ENCODE measurements at places on chromosomes 13 and 19.
A peak's percentile ranks its signal among the peaks of the same experiment; 100 is the strongest.

- DNase-seq, result no peak
Measured at GRCh38 chr13:103403148-103403740, 337.0 kb upstream of the SLC10A2 start.

DNA sequence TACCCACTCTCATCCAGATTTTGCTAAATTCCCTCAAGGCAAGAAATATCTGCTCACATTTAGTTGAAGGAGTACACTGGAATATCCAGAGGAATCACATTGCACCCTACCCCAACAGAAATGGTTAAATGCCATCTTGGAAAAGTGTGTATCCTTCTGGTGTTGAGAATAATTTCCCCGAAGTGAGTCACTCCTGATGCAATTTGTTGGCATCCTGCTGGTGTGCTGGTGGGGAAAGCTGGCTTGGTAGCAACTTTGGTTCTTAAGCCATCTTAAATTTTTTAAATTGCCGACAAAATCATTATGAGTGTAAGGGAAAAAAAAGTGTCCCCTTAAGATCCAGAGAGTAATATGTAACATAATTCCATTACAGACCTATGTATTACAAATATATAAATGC is 337.3 kb upstream of the DACH1 start:
- no peak for DNase-seq

- no peak for DNase-seq
Measured at GRCh38 chr13:84481958-84482357, 599.7 kb upstream of the SLITRK1 start.

GRCh38 chr13:30895773-30896172 is 10.3 kb upstream of the MEDAG start:
- no peak for DNase-seq

GRCh38 chr13:46324976-46325375 is 62.1 kb downstream of the RUBCNL start:
- DNase-seq, result no peak

DNA sequence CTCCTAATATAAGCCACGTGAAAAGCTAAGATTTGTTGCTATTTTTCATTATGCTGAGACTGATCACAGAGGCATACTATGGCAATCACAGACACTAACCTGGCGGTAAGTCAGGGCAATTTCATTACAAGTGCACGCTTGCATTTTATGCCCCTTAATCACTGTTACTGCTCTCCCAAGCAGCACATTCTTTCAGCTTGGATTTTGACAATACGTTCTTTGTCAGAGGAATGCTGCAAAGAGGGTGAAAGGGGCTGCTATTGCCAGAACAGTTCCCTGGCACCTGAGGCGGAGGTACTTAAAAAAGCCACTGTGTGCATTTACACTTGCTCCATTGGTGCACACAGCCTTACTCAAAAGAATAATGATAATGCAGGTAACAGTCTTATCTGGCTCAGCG is 346.6 kb downstream of the RFC3 start:
- DNase-seq, result no peak

DNA sequence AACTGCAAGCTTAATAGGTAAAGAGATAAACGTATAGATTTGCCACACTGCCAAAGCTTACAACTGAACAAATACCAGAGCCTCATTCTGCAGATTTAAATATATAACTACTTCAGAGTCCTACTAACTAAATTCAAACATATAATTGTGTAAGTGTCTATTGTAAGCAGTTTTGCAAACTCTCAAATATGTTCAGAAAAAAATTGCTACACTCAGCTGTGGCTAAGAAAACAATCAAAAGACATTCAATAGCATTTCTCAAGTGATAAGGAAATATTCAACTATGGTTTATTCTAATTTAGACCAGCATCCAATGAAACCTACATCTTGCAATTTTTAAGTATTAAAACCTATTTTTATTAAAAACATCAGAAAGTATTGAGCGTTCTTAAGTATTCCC is 202.4 kb downstream of the KCTD12 start:
- no peak for DNase-seq

DNA sequence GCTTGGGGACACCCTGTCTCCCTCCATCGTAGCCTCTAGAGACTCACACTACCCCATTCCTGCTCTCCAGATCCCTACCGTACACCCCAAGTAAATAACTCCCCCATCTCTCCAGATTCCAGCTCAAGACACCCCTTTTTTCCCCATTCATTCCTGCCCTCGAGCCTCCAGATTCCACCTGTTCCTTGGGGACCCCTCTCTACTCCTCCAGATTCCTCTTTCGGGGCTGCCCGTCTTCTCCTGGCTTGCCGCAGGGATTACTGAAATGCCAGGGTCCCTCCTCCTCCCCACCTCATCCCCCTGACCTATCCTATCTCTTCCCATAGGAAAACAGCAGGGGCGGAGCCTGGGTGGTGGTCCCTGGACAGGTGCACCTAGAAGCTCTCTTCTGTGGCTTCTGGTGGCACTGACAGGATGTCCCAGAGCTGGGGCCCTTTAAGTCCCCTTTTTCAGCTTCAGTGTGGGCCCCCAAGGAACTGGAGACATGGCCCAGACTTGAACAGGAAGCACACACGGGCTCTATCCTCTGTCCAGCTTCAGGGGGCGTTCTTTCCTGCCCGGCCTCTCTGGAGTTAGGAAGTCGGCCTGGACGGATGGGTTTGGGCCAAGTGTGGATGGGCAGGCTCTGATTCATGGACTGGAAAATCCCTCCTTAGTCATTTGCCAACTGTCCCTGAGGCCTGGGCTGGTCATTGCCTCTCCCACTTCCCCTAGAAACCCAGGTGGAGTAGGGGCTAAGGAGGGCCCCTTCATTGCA is 1.2 kb downstream of the ZSWIM4 start:
- peak; percentile 46 for DNase-seq

- DNase-seq, result no peak
Measured at GRCh38 chr13:78129823-78130222, 211.2 kb upstream of the EDNRB start.

GRCh38 chr13:44489751-44490150 is 86.4 kb downstream of the TSC22D1 start:
- DNase-seq, result no peak

GRCh38 chr13:30234619-30235162 is 72.7 kb downstream of the KATNAL1 start:
- DNase-seq, result no peak

GRCh38 chr19:2549701-2550191 is 73.8 kb downstream of the GADD45B start:
- no peak for DNase-seq

DNA sequence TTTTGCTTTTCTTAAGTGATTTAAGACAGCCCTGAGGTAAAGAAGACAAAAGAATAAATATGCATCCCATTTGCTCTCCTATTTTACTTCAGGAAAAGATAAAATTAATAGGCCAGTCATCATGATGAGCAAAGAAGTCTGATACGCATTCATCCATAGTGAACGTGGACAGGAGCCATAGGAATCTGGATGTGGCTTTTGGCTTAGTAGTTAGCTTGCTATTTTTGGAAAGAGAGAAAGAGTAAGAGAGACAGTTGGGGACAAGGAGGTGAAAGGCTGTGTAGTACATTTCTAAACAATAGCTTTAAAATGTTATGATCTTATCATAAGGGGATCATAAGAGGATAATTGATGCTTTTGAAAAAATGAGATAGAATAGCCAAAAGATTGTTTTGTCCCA is 545.2 kb downstream of the IRS2 start:
- no peak for DNase-seq

DNA sequence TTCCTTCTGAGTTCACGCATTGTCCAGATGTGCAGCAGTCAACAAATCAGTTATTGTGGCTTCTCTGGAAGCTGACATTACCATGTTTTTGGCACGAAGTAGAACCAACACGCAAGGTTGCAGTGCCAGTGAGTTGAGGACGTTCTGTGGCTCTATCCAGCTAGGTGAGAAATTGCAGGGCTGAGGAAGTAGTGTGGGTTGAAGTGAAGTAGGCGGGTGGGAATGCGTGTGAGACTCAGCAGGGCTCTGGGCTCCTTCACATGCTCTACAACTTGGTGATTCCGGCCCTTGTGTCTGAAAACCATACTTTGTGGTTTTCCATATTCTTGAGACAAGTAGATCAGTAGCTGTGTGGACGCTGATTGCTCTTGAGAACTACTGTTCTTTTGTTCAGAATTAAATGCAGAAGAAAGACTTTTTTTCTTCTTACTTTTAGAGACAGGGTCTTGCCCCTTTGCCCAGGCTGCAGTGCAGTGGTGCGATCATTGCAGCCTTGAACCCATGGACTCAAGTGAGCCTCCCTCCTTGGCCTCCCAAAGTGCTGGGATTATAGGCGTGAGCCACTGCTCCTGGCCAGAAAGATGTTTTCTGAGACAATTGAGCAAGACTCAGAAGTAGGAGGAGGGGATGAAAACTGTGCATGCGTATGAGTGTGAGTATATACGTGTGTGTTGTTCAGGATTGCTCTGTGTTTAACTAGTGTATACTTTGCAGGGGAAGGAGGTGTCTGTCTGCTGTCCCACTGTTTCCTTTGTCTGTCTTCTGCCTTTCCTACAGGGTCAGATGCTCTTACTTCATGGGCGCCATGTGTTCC is 46.2 kb downstream of the GATAD2A start:
- peak; percentile 51 for DNase-seq

GRCh38 chr19:57245066-57245465 is 4.6 kb downstream of the ZNF805 start:
- no peak for DNase-seq

- DNase-seq, result no peak
Measured at GRCh38 chr13:90806892-90807291, 540.6 kb upstream of the MIR17HG start.

DNA sequence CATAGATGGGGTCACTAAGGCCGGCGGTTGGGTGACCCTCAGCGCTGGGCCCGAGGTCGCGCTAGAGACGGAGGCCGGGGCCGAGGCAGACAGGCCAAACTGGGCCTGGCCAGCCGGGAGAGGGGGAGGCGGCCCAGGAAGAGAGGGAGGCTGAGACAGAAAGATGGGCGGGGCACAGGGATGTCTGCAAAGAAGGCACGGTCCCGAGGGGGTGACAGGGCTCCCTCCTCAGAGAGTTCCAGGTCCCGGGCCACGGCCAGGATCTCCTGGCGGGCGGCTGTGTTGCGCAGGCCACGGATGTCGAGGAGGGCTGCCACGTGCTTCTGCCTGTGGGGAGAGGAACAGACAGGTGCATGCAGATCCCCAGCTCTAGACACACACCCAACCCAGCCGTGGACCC is 32.2 kb downstream of the EXOC3L2 start:
- no peak for DNase-seq

- peak; percentile 59 for DNase-seq
Measured at GRCh38 chr19:58229255-58229639, 533 bp downstream of the ZNF544 start.

DNA sequence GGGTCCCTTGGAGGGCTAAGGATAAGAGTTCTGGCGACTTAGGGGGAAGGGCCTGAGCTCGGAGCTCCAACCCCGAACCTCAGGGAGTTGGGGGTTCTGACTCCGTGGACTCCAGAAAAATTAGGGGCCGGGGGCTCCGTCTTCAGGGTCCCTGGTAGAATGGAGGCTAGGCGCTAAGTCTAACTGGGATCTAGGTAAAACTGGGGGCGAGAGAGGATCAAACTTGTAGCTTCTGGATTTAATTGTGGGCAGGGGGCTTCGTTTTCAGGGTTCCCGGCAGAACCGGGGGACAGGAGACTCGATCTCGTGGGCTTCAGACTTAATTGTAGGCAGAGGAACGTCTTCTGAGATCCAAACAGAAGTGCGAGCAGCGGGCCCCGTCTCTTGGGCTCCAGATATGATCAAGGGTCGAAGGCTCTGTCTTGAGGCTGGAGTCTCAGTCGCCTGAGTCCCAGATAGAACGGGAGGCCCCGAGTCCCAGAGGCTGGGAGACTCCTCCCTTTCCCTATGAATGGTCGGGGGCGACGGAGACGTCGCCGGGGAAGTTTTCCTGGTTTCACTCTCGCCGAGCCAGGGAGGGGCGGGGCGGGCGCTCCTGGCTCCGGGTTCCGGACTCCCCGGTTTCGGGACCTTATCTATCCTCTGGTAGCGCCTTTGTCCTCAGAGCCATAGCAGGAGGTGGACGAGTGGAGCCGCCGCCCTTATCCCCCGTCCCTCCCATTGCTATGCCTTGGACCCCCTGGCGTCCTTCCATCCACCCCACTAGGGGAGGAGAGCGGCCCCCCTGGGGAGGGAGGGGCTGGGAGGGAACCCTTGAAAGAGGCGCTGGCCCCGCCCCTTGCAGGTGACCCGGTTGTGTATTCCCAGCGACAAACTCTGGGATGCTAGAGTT is 1.3 kb downstream of the NECTIN2 start:
- peak; percentile 18 for DNase-seq

- peak; percentile 72 for DNase-seq
Measured at GRCh38 chr19:19385896-19386869, 19.3 kb upstream of the GATAD2A start.

DNA sequence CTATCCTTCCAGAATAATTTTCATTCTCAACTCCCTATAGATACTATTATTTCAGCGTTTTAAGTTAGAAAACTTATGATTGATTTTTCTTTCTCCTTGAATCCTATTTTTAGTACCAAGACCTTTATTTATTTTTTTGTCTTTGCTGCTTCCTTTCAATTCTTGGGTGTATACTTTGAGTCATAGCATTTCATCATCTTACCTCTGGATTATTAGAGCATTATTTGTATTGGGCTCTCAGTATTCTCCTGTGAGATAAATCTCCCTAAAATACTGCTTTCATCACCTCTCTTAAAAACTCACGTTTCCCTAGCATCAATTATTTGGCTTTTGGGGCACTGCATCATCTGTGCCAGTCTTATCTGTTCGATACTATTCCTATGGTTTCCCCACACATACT is 222.8 kb downstream of the POSTN start:
- DNase-seq, result no peak

DNA sequence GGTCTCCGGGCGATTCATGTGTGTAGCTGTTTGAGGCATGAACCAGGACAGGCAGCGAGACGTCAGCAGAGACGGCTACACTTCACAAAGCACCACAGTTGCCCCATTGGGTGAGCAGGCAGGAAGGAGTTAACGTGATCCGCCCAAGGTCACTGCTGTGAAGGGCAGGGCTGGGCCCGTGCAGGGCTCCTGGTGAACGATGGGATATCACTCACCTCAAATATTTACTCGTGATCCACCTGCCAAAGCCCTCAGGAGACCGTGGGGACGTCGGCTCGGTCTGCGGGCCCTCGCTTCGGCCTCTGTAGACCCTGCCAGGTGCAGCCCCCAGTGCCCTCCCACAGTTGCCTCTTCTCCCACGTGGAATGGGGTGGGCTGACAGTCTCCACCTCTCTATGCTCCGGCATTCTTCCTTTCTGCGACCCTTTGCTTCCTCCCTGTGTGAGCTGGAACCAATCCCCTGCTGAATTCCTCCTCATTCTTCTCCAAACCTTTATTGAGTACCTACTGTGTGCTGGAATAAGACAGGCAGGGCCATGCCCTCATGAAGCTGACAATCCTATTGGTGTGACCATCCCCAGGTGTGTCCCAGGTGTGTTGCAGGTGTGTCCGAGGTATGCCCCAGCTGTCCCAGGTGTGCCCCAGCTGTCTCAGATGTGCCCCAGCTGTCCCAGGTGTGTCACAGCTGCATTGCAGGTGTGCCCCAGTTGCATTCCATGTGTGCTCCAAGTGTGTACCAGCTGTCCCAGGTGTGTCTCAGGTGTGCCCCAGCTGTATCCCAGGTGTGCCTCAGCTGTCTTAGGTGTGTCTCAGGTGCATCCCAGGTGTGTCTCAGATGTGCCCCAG is 2.0 kb upstream of the GRK1 start:
- peak; percentile 3 for DNase-seq

GRCh38 chr19:4914736-4915501 is 5.6 kb downstream of the UHRF1 start:
- peak; percentile 84 for DNase-seq
